Heart left ventricle (tissue), 16 donors: ENCODE measurements at places on chromosomes 13 and 19. TPM values are rescaled to one million over a fixed set of nuclear protein-coding genes. Genes with fewer than 3 reads are reported as not detected.

- DNase-seq: no peak
Measured at GRCh38 chr13:73092829-73093228, 34.0 kb downstream of the KLF5 start.

DNA sequence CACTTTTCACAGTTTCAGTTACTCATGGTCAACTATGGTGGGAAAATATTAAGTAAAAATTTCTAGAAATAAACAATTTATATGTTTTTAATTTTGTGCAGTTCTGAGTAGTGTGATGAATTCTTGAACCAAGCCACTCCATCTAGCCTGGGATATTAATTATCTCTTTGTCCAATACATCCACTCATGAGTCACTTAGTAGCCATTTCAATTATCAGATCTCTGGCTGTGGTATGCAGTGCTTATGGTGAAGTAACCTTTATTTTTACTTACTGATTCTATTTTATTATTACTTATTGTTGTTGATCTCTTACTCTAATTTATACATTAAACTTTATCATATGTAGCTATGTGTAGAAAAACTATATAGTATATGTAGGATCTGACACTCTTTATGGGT is 128.9 kb upstream of the KLHL1 start:
- DNase-seq: no peak

GRCh38 chr19:18644196-18645034 is 7.6 kb downstream of the KLHL26 start:
- no peak for DNase-seq

Gene PGLYRP1
- 3.9 TPM for total RNA-seq

Gene PSG7
- not detected for total RNA-seq

DNA sequence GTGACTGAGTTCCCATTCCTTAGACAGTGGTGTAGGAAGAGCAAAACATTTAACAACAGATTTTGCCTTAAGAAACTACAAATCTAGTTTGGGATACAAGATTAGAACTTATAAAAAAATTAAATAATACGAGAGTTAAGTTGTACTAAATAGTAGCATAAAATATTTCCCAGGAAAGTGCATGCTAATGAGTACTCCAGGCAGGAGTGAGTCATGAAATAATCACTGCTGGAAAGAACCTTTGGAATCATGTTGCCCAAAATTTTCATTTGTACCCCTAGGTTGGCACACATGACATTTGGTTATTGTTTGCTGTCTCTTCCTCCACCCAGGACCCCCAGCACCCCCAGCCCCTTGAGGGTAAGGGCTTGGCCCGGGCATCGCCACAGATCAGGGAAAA is 26.3 kb upstream of the KL start:
- no peak for DNase-seq

GRCh38 chr19:35329323-35329722 is 336 bp downstream of the CD22 start:
- DNase-seq: no peak

GRCh38 chr19:10968527-10969135 is 7.8 kb downstream of the SMARCA4 start:
- no peak for DNase-seq

- no peak for DNase-seq
Measured at GRCh38 chr13:76837801-76838200, 48.4 kb downstream of the KCTD12 start.
